ENCODE measurements at places on chromosomes 5 and 9.

DNA sequence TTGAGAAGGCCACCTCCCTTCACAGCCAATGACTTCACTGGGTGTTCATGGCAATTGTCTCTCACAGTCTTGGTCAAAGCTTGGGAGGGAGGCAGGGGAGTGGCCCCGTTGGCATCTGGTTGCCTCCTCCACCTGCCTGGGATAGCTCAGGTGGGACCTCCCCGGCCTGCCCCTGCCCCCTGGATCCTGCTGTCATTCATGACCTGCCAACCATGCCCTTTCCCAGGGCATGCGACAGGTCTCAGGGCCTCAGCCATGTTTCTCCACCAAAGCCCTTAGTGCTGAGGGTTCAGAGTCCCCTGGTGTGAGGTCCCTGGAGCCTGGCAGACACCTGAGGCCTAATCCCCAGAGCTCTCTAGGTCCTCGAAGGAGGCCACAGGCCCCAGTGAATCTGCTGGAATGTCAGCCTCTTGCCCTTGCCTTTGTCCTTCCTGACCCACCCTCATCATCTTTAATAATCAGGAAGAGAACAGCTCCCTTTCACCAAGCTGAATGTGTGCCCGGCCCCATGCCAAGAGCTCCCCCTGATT, 5.6 kb downstream of the DAB2IP start:
- no peak for DNase-seq

GRCh38 chr5:172077664-172078425, 71.4 kb upstream of the FBXW11 start:
- no peak for DNase-seq

DNA sequence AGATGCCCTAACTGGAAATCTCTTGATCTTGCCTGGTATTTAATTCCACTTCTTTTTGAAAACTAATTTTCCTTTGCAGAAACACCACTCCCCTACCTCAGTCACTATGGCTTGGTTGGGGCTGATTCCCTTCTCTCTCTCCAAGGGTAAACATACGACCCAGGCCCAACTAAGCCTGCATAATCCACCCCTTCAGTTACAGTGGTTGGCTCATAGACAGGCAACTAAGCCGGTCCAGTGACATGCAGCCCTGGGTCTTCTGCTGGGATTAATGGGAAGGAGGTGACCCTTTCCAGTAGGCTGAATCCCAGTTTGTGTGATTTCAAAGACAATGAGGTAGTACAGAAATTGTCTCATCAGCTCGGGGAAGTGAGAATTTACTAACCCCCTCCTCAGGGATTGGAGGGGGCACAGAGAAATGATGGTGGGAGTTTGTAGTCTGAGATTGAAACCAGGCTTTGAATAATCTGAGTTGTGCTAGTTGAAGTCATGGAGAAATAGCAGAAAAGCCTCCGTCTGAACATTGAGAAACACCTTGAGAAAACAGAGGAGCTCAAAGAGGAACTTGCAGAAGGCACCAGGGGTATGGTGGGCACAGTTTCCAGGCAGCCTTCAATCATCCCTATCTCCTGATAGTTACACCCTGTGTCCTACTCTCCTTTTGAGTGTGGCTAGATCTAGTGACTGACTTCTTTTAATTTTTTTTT, 148.9 kb downstream of the GCNT1 start:
- no peak for DNase-seq

- no peak for DNase-seq
These were observed 99.2 kb downstream of the SPOCK1 start for GRCh38 chr5:137399911-137400310.

GRCh38 chr5:15886156-15886555, 293.4 kb downstream of the MARCHF11 start:
- DNase-seq, result no peak

Data from stimulated activated CD8-positive, alpha-beta memory T cell treated with anti-CD3 and anti-CD28 coated beads, Interleukin-4, amount 100 ng/mL, for 1 hour (primary cell).